ENCODE measurements at places on chromosomes 6 and 20.

DNA sequence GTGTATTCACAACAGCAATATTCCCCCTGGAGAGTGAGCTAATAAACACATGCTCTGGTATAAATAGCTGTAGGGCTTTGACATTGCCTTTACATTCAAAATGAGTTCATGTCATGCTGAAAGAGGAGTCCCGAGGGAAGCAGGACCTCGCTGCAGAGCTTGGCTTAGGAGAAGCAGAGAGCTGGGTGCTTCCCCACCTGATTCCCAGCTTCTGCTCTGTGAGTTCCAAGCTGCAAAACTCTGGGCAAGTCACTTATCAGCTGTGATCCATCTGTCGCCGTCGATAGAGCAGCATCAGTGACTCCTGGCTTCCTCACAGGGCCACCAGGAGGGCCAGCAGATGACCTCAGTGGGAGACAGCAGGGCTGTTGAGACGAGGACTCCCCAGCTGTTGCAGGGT lies 241.8 kb downstream of the ANKRD60 start:
- DNase-seq = no peak

DNA sequence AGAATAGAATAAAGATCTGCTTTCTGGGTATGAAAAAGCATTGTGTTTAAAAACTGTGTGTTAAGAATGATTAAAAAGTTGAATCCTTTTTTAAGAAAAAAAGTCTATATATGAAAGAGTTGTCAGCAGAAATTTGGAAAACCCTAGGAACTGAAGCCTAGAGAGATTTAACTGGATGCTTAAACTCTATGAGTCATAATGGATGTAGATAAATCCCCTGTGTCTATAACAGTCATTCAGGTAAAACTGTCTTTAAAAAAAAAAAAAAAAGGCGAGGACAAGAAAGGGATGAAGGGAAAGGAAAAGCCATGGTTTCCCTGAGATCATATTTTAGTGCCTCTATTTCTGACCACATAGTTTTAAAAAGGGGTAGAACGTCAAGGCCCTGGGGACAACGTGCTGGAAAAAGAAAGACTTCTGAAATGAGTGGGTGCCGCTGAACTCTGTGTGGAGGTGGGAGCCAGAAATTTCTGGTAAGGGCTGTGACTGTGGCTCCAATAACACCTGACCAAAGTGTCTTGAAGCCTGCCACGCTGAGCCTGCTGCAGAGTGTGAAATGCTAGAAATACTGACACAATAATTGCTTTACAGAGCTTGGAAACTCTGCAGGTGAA lies 302.6 kb upstream of the ARID1B start:
- DNase-seq = no peak

GRCh38 chr6:10599046-10599445 lies 77.9 kb downstream of the GCNT2 start:
- DNase-seq = no peak

DNA sequence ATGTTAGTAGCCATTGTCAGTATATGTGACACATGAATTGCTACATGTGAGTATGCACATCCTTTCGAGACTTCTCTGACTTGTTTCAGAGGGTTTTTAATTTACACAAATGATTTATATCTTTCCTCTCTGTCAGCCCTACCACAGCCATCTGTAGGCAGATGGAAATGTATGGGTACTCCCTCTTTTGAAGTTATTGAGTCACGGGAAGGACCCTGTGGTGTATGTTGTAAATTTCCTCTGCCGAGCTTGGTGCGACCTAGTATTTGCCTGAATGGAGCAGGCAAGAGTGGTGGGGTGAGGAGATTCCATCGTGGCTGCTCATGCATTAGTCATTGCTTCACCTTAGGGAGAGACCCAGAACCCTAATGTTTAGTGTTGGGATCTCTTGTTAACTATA lies 171.9 kb downstream of the JARID2 start:
- no peak for DNase-seq

DNA sequence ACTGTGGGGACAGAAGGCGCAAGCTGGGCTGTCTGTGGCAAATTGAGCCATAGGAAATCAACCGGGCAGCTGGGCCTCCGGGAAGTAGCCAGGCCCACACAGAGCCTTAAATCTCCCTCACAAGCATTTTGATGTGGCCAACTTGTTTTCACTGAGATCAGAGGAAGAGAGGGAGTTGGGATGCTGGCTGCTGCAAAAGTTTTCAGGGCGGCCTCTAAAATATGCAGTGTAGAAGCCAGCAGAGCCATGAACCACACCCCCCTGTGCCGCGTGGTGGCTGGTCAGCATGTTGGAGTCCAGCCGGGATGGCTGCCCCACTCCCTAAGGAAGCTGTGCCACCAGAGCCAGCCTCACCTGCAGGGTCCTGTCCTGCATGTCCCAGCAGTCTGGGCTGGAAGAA lies 167.4 kb downstream of the CDC5L start:
- DNase-seq = no peak

Data from anterior cingulate cortex (tissue), 58 donors.